ENCODE measurements at places on chromosomes 11 and 22.

GRCh38 chr22:32469799-32470212, 4.8 kb upstream of the FBXO7 start:
- DNase-seq, result peak; percentile 73

DNA sequence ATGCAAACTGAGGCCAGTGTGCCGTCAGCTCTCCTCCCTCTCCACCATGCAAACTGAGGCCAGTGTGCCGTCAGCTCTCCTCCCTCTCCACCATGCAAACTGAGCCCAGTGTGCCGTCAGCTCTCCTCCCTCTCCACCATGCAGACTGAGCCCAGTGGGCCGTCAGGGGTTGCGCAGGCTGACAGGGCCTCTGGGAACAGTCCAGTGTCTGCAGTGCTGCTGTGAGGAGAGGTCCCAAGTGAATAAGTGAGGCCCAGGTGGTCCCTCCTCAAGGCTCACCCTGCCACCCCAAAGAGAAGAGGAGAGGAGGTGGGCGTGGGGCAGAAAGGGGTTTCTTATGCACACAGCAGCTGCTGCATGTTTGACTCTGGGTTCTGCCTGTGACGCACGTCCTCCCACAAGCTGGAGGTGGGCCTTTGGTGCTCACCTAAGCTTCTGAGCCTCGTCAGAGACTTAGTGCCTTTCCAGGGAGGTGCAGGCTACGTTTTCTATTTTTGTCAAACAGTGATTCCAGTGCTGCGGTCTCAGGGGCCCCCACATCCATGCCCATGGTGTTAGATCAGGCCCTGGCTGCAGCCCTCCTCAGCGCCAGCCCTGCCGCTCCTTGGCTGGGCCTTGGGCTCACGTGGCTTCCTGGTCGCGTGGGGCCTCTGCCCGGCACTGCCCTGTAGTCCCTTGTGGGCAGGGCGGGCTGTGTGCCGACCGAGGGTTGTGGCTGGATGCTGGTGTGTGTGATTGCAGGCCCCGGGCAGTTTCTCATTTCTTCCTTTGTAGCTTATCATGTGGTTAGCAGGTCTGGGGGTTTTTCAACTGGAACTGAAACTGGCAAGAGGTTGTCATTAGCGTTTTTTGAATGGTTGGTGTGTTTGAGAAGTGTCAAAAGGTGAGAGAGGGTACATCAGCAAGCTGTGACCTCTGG, 7.1 kb downstream of the TPCN2 start:
- DNase-seq, result no peak

DNA sequence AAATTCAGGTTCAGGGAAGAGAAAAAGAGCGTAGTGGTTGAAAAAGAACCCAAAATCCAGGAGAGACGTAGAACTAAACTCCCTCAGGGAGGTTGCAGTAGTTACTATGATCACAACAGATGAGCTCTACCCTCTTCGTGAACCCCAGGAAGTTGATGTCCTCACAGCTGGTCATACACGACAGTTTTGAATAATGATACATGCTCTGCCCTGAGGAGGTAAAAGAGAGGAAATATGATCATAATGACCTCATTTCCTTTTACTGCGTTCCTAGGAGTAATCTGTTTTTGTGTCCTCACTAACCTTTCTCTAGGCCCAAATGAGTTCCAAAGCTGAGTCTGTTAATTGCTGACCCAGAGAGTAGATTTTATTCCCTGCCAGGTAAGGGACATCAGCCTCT, 1.3 kb downstream of the PATE2 start:
- DNase-seq, result no peak

DNA sequence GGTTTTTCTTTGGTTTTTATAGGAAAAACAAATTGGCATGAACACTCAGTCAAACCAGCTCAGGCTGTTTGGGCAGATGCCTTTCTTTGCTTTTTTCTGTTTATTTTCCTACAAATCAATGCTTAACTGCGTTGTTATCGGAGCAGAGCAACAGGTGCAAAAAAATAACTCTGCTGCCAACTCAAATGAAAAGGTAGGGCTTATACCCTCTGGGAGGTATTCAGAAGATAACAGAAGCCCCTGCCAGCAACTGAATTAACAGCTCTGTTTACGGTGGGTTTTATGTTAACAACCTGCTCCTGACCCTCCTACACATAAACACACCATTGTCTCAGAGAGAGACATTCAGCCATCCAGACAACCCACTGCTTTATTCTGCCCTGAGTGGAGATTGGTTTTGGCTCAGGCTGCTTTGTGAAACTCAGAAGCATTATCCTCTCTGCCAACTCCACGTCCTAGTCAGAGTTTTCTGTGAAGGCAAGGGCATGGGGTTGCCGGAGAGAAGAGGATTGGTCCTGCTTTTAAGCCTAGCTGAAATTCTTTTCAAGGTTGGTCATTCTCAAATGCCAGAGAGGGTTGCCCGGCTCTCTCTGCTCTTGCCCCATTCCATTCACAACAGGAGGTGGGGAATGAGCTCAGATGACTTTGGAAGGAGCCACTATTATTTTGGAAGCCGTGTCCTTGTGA, 11.4 kb downstream of the EHF start:
- DNase-seq, result no peak

DNA sequence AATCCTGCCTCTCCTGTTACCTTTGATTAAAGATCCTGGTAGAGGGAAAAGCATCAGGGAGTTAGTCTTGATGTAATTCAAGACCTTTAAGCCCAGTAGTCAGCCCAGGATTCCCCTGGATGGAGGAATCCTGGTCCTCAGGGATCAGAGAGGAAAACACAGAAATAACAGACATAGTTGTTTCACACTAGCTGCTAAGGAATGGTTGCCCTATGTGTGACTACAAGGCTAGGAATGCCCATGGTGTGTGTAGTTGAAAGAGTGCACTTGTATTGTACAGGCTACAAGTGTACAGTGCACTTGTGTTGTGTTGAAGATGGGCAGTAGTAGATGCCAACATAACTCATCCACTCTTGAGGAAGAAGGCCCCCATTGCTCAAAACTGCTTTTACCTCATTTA, 226.8 kb downstream of the AASDHPPT start:
- DNase-seq, result no peak

GRCh38 chr11:24068197-24068596, 428.7 kb upstream of the LUZP2 start:
- no peak for DNase-seq

- DNase-seq, result no peak
These were observed 834.6 kb downstream of the TBC1D22A start for GRCh38 chr22:47597041-47597440.
